ENCODE measurements at places on chromosomes 11 and 22. TPM values are rescaled to one million over a fixed set of nuclear protein-coding genes. Genes with fewer than 3 reads are reported as not detected.

The MRE11 gene
- total RNA-seq = 6.9 TPM

The CFAP68 gene
- total RNA-seq = 19.3 TPM

The FREY1 gene
- 0.83 TPM for total RNA-seq

The PHLDB1 gene
- 51.4 TPM for total RNA-seq

The MS4A6A gene
- total RNA-seq = not detected

The SNX15 gene
- 11.3 TPM for total RNA-seq

The TSPAN32 gene
- total RNA-seq = 0.17 TPM

The RAB39A gene
- not detected for total RNA-seq

The PHOX2A gene
- total RNA-seq = not detected

The PRG3 gene
- not detected for total RNA-seq

The KRTAP5-9 gene
- not detected for total RNA-seq

The APOA5 gene
- total RNA-seq = not detected

The DLG2 gene
- 2.1 TPM for total RNA-seq

All from fibroblast of lung (primary cell).